Activated CD4-positive, alpha-beta T cell treated with anti-CD3 and anti-CD28 coated beads, Interleukin-2, amount 50 U/mL, for 24 hours (primary cell): ENCODE measurements at places on chromosomes 7 and 10.

DNA sequence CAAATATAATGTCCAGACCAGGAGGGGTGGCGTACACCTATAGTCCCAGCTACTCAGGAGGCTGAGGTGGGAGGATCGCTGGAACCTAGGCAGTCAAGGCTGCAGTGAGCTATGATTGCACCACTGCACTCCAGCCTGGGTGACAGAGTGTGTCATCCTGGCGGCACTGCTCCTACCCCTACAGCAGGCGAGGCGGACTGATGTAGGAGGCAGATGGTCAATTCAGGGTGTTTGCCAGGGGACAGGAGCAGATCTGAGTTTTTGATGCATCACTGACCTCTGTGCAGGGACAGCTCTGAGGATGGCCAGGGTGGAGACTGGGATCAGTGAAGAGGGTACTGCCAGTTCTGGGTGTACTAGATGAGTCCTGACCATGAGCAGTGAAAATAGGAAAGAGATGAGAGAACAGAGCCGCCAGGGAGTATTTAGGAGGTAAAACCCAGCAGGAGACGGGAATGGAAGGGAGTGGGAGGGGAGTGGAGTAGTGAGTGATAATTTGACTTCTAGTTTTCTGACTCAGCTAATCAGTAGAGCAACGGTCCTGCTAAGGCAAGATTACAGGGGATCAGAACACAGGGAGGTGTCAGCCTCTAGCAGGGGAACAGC lies 75.3 kb downstream of the HIP1 start:
- no peak for DNase-seq

DNA sequence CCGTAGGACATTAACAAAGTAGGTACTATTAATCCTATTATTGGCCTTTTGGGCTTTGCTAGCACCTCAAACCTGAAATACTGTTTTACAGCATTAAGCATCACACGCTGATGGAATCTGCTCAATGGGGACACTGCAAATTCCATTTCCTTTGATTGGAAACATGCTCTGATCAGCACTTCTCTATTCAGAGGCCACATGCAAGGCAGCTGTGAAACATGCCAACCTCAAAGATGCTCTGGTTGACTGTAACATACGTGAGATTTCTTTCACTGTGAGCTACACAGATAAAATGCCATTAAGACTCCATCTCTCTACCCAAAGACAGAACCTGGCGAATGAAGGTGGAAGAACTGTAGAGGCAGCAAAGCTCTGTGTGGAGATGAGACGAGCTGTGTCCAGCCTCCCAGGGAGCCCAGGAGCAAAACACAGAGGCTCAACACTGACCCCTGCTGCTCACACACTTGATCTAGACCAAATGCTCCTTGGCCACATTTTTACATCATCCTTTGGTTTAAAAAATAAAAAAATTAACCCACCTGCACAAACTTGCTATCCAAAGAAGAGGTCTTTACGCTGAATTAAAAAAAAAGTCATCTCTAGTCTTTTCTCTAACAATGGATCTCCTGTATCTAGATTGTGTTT lies 8.0 kb downstream of the RSU1 start:
- peak; percentile 33 for DNase-seq

DNA sequence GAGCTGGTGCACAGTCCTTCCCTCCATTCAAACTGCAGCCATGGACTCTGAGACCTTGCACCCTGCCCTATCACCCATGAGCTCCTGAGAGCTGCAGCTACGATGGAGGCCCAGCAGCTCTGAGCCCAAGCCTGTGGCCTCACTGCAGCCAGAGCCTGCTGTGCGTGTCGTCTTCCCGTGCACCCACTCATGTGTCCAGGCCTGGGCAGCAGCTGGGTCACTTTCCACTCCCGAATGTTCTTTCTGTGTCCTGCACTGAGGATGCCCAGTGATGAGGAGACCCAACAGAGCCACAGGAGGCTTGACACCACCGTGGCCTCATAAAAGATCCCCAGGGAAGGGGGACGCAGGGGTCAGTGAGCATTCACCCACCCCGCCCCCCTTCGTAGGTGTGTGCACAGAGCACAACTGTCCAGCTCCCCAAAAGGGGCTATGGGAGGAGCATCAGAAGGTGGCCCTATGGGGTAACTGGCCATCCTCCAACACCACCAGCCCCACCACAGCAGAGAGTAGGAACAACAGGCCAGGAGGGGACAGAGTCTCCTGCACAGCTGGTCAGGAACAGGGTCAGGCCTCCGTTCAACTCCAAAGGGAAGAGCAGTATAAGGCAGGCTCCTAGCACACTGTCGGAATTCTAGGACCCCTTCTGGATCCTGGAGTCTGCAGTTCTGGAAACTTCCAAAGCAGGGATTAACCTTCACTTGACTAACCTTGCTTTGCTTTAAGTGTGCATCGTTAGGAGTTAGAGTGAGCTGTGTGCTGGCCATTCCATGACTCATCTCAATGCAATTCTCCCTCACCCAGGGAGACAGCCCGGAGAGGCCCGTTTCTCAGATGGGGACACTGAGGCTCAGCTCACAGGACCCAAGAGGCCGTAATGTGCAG lies 52.6 kb downstream of the RASGEF1A start:
- DNase-seq: no peak

DNA sequence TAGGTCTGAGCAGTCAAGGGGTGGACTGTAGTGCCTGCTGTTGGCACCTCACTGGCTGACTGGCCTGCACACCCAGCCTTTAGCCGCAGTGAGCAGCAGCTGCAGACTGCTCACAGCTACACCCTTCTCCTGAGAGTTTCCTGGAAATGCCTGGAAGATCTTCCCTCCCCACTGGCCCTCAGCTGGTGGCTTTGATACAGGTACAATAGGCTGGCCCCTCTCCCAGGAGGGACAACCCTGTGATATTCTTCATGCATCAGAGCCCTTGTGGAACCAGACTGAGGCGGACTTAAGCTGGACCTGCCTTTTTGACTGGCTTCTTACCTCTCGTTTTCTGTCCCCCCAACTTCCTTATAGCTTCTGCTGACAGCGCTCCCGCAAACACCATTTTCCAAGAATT lies 6.4 kb downstream of the GCK start:
- DNase-seq: no peak

DNA sequence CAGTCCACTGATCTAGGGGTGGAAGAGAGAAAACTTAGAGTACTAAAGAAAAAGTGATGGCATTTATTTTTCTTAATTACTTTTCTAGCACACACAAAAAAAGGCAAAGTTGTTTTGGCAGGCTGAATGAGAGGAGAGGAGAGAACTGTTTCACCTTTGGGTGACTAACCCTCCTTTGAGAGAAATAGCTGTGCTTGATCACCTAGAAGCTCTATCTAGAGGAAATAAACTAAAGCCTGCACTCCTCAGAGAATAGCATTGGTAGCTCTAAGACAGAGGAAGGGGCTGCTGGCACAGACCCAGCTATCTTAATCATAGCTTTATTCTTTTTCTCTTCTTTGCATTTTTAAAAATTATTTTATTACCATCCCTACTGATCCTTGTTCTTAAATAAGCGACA lies 6.3 kb downstream of the TMEM243 start:
- DNase-seq: no peak
